CD8-positive, alpha-beta memory T cell (primary cell): ENCODE measurements at places on chromosomes 5 and 9. TPM values are rescaled to one million over a fixed set of nuclear protein-coding genes. Genes with fewer than 3 reads are reported as not detected.

DNA sequence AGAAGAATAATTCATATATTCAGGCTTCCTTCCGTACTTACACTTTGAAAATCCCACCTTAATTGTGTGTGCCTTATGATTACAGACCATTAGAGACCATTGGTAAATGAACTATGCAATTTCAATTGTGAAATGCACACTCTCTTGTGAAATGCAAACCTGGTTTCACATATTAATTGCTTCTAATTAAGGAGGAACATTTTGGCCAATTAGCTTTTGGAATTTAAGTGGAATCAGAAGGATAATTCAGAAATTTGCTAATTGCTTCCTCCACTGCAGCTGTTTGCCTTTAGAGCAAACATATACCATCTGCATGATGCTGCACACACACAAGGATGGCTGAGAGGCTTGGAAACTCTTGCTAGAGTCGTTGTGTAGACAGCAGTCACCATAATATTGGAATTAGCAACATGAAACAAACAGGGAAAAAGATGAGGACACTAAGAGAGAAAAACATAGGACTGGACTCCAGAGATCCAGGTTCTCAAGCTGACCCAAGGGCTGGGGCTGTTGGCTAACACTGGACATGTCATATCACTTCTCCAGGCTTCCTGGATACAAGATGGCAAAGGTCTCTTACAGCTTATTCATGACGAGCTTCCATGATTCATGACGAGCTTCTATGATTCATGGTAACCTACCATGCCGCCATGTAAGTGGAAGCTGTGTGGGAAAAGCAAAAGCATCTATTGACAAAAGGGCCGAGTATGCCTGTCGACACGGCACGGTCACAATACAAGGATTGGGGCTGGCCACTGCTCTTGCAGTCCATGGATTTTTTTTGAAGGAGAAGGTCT lies 78.0 kb downstream of the PTCH1 start:
- DNase-seq, result no peak
- H3K36me3 ChIP-seq, result no peaks in the 10 kb centered on the region
- H3K4me1 ChIP-seq, result no peaks in the 10 kb centered on the region

GRCh38 chr9:116596646-116597045 lies 90.5 kb upstream of the TRIM32 start:
- no peaks in the 10 kb centered on the region for H3K4me1 ChIP-seq
- H3K4me3 ChIP-seq, result no peak overlapping the region
- H3K27ac ChIP-seq, result no peak overlapping the region
- H3K36me3 ChIP-seq, result no peaks in the 10 kb centered on the region
- no peaks in the 10 kb centered on the region for H3K27me3 ChIP-seq
- DNase-seq, result no peak

DNA sequence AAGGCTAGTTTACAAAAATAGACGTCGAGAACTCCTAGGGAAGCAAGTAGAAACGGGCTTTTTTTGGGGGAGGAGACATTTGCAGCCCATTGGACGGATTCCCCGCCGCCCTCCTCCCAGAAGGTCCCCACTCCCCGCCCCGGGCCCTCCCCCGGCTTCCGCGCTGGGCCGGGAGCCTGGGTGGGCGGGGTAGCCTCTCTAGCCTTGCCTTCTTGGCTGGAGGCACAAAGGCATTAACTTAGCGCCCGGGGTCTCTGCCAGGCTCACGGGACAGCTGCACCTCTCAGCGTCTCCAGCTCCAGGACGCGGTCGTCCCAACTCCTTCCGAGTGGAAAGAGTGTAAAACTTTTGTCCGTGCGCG lies at the start of gene DMRTA1:
TSS of gene DMRTA1 (plus strand) at position 236 of the 361 bp plus-strand sequence. CDS start 242 bp downstream, outside the sequence.
- no peaks in the 10 kb centered on the region for H3K4me1 ChIP-seq
- no peak within 1 kb of the TSS for H3K27ac ChIP-seq
- DNase-seq, result no peak
- H3K27me3 ChIP-seq, result peaks cover 6% of the 10 kb centered on the region

GRCh38 chr5:38497946-38498345 lies 58.5 kb downstream of the LIFR start:
- no peak overlapping the region for H3K4me3 ChIP-seq
- DNase-seq, result no peak
- H3K36me3 ChIP-seq, result no peaks in the 10 kb centered on the region
- H3K27ac ChIP-seq, result no peak overlapping the region

DNA sequence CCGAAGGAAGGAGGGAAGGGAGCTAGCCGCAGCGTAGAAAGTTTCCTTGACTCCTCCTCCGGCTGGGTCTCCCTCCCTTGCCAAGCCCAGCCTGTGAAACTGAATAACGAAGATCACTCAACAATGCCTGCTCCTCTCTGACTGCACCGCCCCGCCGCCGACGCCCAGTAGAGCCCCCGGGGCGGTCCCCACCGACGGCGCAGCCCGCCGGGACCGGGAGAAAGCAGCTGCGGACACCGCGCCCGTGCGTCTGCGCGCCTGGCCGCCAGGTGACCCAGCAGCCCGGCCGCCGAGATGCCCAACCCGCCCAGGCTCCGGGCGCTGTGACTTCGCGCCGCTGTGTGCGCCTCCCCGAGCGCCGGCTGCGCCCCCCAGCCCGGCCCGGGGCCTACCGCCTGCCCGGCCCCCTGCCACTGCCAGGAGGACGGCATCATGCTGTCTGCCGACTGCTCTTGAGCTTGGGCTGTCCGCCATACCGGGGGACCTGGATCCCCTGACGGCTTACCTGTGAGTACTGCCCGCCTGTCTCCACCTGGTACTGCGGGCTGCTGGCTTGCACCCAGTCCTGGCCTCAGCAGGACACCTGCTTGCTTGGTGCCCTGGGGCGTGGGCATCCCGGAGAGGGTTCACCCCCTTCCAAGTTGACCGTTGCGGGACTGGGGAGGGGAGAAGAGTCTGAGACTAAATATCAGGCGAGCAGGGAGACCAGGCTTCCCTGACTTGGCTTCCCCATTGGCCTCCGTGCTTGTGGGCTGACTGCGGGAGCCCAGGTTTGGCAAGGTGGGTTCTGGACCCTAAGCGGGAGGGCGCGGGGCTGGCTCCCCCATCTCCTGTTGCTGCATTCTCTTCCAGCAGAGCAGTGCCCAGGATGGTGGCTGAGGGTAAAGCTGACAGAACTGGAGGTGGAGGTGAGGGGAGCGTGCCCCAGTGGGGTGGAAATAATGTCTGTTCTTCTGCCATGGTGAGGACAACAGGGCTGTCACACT lies 26.2 kb upstream of the SPTLC1 start:
- H3K27ac ChIP-seq, result no peak overlapping the region
- peaks cover 9% of the 10 kb centered on the region for H3K4me1 ChIP-seq
- no peak overlapping the region for H3K4me3 ChIP-seq
- H3K36me3 ChIP-seq, result no peaks in the 10 kb centered on the region
- no peak for DNase-seq

GRCh38 chr9:11595756-11596155 lies 983.0 kb upstream of the PTPRD start:
- no peaks in the 10 kb centered on the region for H3K4me1 ChIP-seq
- H3K36me3 ChIP-seq, result no peaks in the 10 kb centered on the region
- no peaks in the 10 kb centered on the region for H3K27me3 ChIP-seq
- DNase-seq, result no peak
- H3K4me3 ChIP-seq, result no peak overlapping the region

GRCh38 chr5:176614805-176615478 lies 5.0 kb upstream of the GPRIN1 start:
- H3K4me3 ChIP-seq, result no peak overlapping the region
- peaks cover 11% of the 10 kb centered on the region for H3K4me1 ChIP-seq
- H3K27me3 ChIP-seq, result peaks cover 26% of the 10 kb centered on the region
- H3K27ac ChIP-seq, result no peak overlapping the region
- no peak for DNase-seq
- no peaks in the 10 kb centered on the region for H3K36me3 ChIP-seq

GRCh38 chr9:130421802-130422276 lies 22.9 kb upstream of the ASS1 start:
- no peak overlapping the region for H3K27ac ChIP-seq
- H3K27me3 ChIP-seq, result no peaks in the 10 kb centered on the region
- H3K4me3 ChIP-seq, result no peak overlapping the region
- H3K4me1 ChIP-seq, result no peaks in the 10 kb centered on the region
- H3K36me3 ChIP-seq, result no peaks in the 10 kb centered on the region

GRCh38 chr5:168314735-168315411 lies 23.4 kb downstream of the WWC1 start:
- no peak for DNase-seq
- no peak overlapping the region for H3K27ac ChIP-seq
- no peaks in the 10 kb centered on the region for H3K4me1 ChIP-seq
- no peak overlapping the region for H3K4me3 ChIP-seq

- H3K4me3 ChIP-seq, result no peak overlapping the region
- no peaks in the 10 kb centered on the region for H3K36me3 ChIP-seq
- no peak for DNase-seq
These were observed 242.5 kb downstream of the BNC2 start for GRCh38 chr9:16627967-16628366.

GRCh38 chr5:134541736-134542376 lies 16.4 kb downstream of the JADE2 start:
- no peaks in the 10 kb centered on the region for H3K27me3 ChIP-seq
- H3K27ac ChIP-seq, result no peak overlapping the region
- peaks cover 31% of the 10 kb centered on the region for H3K4me1 ChIP-seq
- DNase-seq, result no peak
- peaks cover 42% of the 10 kb centered on the region for H3K36me3 ChIP-seq
- H3K4me3 ChIP-seq, result no peak overlapping the region

DNA sequence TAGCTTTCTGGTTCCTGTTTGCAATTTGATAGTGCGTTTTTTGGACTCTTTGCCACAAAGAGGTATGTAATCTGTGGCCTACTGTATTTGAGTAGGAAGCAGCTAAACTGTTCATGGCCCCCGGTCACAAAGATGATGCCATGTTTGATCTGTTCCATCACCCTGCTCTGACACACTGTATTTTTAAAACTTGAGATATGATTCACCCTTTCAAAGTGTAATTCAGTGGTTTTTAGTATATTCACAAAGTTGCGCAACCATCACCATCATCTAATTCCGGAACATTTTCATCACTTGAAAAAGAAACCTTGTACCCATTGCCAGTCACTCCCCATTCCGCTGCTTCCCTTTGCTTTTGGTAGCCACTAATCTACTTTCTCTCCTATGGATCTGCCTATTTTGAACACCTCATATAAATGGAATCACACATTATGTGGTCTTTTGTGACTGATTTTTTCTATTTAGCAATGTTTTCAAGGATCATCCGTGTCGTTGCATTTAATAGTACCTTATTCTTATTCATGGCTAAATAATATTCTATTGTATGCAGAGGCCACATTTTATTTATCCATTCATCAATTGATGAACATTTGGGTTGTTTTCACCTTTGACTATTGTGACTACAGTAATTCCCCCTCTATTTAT lies 141.6 kb downstream of the NR3C1 start:
- no peaks in the 10 kb centered on the region for H3K36me3 ChIP-seq
- no peak overlapping the region for H3K27ac ChIP-seq
- no peaks in the 10 kb centered on the region for H3K4me1 ChIP-seq
- H3K27me3 ChIP-seq, result no peaks in the 10 kb centered on the region
- no peak overlapping the region for H3K4me3 ChIP-seq

DNA sequence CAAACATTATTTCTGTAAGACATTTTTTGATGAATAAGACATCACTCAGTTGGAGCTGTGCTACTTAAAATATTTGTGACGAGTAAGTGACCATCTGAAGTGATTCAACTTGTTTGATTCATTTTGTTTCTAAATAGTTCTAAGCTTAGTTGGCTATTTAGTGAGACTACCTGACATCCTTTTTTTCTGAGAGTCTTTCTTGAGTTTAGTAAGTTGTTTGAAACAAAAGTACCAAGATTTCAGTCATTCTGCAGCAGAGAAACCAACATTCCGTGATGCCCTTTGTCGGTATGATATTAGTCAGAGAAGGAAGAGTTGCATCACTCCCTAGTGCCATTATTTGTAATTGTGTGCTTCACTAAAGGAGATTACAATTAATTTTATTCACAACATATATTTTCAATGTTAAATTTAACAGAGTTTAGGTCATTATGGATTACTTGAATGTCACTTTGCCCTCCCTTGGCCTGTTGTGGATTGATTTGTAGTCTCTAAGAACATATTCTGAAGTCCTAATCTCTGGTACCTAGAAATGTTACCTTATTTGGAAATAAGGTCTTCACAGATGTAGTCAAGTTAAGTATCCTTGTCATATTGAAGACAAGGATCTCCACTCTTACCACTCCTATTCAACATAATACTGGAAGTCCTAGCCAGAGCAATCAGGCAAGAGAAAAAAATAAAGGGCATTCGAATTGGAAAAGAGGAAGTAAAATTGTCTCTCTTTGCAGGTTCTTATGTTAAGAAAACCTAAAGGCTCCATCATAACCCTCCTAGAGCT lies 212.2 kb downstream of the PCSK1 start:
- H3K4me3 ChIP-seq, result no peak overlapping the region
- no peaks in the 10 kb centered on the region for H3K4me1 ChIP-seq
- no peaks in the 10 kb centered on the region for H3K36me3 ChIP-seq
- DNase-seq, result no peak
- no peak overlapping the region for H3K27ac ChIP-seq

DNA sequence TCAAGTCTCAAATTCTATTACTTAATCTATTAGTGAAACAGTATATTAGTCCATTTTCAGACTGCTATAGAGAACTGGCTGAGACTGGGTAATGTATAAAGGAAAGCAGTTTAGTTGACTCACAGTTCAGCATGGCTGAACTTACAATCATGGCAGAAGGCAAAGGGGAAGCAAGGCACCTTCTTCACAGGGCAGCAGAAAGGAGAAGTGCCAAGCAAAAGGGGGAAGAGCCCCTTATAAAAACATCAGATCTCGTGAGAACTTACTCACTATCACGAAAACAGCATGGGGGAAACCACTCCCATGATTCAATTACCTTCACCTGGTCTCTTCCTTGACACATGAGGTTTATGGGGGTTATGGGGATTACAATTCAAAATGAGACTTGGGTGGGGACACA lies 67.9 kb upstream of the CHSY3 start:
- DNase-seq, result no peak
- H3K27ac ChIP-seq, result no peak overlapping the region
- H3K27me3 ChIP-seq, result no peaks in the 10 kb centered on the region

Gene TMED7
- total RNA-seq, result 47.8 TPM

Gene PCDHB3
- not detected for total RNA-seq

Gene PTGDS
- 0.49 TPM for total RNA-seq

Gene PCDHGA5
- 0.11 TPM for total RNA-seq

Gene SPEF2
- total RNA-seq, result 5.3 TPM
